ENCODE measurements at places on chromosomes 11 and 22. TPM values are rescaled to one million over a fixed set of nuclear protein-coding genes. Genes with fewer than 3 reads are reported as not detected.

The TSPAN18 gene
- total RNA-seq, result 2.2 TPM

The MFNG gene
- total RNA-seq, result 56.4 TPM

The ENTHD1 gene
- 0.85 TPM for total RNA-seq

DNA sequence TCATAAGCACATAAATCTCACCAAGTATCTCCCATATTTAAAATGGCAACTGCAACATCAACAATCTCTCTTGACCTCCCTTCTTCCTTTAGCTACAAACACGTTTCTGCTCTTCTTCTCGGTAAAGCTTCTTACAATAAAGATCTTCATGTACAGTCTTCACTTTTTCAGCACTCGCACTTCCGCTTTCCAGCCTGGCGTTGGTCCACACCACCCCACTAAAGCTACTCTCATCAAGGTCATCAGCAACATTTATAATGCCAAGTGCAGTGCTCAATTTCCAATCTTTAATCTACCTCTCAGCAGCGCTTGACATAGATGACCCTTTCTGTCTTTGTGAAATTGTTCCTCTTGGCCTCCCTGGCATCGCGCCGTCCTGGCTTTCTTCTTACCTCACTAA, 33.6 kb downstream of the NTM start:
- H3K36me3 ChIP-seq, result no peaks in the 10 kb centered on the region
- H3K4me1 ChIP-seq, result no peaks in the 10 kb centered on the region
- no peaks in the 10 kb centered on the region for H3K27me3 ChIP-seq
- no peak overlapping the region for H3K27ac ChIP-seq

GRCh38 chr11:62132689-62133293, 9.0 kb downstream of the INCENP start:
- H3K27me3 ChIP-seq, result no peaks in the 10 kb centered on the region
- H3K27ac ChIP-seq, result no peak overlapping the region
- H3K4me1 ChIP-seq, result no peaks in the 10 kb centered on the region
- H3K4me3 ChIP-seq, result no peak overlapping the region
- no peak for DNase-seq
- peaks cover 75% of the 10 kb centered on the region for H3K36me3 ChIP-seq

GRCh38 chr11:203056-203944, 3.9 kb downstream of the BET1L start:
- H3K27ac ChIP-seq, result no peak overlapping the region
- no peak for DNase-seq
- H3K36me3 ChIP-seq, result peaks cover 28% of the 10 kb centered on the region
- H3K4me3 ChIP-seq, result no peak overlapping the region

GRCh38 chr11:65084598-65085375, 765 bp downstream of the ZFPL1 start:
- peak overlapping the region; percentile 98 for H3K4me3 ChIP-seq
- peak overlapping the region; percentile 94 for H3K27ac ChIP-seq
- peaks cover 31% of the 10 kb centered on the region for H3K4me1 ChIP-seq
- DNase-seq, result no peak
- no peaks in the 10 kb centered on the region for H3K27me3 ChIP-seq
- peaks cover 62% of the 10 kb centered on the region for H3K36me3 ChIP-seq

DNA sequence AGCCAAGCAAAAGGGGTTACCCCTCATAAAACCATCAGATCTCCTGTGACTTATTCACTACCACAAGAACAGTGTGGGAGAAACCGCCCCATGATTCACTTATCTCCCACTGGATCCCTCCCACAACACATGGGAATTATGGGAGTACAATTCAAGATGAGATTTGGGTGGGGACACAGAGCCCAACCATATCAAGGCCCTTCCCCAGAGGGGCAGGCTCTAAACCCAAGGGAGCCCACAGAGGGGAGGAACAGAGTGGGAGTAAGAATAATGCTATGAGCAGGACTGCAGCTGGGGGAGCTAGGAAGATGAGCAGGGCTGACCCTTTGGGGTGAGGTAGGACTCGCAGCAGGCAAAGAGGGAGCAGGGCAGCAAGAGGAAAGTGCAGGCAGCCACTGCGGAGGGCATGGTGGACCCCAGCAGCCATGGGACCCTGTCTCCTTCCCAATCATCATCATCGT, 59.3 kb downstream of the CD82 start:
- no peak for DNase-seq
- no peak overlapping the region for H3K27ac ChIP-seq
- no peaks in the 10 kb centered on the region for H3K4me1 ChIP-seq
- H3K36me3 ChIP-seq, result peaks cover 21% of the 10 kb centered on the region
- H3K4me3 ChIP-seq, result no peak overlapping the region

GRCh38 chr11:84853841-84854497, 773.2 kb downstream of the DLG2 start:
- H3K27me3 ChIP-seq, result no peaks in the 10 kb centered on the region
- H3K4me3 ChIP-seq, result no peak overlapping the region
- H3K27ac ChIP-seq, result no peak overlapping the region
- no peak for DNase-seq

DNA sequence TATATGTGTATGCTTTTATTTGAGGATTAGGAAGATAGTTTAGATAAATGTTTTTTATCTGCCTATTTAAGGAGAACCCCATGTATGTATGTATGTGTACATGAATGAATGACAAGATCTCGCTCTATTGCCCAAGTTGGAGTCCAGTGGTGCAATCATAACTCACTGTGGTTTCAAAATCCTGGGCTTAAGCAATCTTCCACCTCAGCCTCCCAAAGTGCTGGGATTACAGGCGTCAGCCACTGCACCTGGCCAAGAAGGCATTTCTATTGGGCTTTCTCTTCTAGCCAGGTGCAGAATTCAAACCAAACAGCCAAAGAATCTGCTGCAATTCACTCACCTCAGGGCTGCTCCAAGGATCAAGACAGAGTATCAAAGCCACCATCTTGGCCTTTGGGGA, 25.5 kb upstream of the DGKZ start:
- no peaks in the 10 kb centered on the region for H3K27me3 ChIP-seq
- no peak overlapping the region for H3K4me3 ChIP-seq
- no peak overlapping the region for H3K27ac ChIP-seq
- no peak for DNase-seq

Measured in thymus (tissue), 14 donors.